EH (cell line): ENCODE measurements at places on chromosomes 13 and 19.
A peak's percentile ranks its signal among the peaks of the same experiment; 100 is the strongest.

DNA sequence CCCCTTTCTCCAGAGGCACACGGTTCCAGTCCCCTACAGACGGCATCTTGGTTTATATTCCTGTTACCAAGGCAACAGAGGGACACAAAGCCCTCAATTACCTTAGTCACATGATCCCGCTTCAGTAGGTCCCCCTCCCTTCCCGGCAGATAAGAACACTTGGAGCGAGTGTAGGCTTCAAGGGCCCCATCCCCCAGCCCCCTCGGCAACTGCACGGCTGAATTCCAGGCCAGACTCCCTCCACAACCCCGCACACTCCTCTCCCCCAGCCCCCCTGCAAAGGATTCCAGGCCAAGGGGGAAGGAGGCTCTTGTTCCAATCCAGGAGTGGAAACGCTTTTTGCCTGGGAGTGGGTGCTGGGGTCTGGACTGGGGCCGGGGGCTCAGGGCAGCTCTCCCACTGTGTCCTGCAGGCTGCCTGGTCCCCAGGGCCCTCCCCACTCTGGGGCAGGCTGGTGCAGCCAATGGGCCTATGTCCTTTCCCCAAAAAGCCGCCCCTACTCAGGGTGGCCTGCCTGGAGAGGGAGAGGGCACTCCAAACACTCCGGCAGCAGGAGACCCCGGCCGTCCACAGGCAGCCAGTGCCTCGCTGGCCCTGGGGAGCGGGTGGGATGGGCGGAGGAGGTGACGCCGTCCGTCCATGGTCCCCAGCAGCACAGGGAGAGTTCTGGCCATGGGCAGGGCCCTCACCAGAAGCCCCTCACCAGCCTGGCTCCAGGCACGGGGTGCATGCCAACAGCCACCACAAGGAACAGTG, 62.6 kb downstream of the MLLT1 start:
- DNase-seq: no peak

DNA sequence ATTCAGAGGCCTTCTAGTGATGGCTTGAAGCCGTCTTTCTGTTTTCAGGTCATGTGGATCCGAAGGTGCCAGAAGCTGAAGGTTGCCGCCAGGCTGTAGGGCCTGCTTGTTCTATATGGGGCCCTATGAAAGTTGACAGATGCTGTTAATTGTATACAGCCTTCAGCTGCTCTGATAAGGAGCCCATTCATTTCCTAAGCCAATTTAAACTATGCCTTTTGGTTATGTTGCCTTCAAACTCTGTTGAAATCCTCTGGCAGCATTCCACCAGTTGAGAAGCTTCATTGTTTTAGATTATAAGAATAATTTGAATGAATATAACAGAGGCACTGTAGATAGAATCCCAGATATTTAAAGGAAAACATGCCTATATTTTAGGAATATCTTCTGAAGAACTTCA, 34.4 kb downstream of the RAP2A start:
- no peak for DNase-seq

DNA sequence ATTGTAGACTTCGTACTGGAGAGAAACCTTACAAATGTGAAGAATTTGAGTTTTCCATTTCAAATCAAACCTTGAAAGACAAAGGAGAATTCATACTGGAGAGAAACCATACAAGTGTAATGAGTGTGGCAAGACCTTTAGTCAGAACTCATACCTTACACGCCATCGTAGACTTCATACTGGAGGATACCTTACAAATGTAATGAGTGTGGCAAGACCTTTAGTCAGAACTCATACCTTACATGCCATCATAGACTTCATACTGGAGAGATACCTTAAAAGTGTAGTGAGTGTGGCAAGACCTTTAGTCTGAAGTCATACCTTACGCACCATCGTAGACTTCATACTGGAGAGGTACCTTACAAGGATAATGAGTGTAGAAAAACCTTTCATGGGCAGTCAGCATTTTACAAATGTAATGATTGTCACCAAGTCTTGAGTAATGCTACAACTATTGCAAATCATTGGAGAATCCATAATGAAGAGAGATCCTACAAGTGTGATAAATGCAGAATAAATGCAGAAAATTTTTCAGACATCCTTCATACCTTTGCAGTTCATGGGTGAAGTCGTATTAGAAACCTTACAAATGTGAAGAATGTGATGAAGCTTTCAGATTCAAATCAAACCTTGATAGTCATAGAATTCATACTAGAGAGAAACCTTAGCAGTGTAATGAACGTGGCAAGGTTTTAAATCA, 14.7 kb downstream of the ZNF765 start:
- DNase-seq: no peak

- no peak for DNase-seq
These were observed 826.7 kb downstream of the DIAPH3 start for GRCh38 chr13:59337070-59337469.

DNA sequence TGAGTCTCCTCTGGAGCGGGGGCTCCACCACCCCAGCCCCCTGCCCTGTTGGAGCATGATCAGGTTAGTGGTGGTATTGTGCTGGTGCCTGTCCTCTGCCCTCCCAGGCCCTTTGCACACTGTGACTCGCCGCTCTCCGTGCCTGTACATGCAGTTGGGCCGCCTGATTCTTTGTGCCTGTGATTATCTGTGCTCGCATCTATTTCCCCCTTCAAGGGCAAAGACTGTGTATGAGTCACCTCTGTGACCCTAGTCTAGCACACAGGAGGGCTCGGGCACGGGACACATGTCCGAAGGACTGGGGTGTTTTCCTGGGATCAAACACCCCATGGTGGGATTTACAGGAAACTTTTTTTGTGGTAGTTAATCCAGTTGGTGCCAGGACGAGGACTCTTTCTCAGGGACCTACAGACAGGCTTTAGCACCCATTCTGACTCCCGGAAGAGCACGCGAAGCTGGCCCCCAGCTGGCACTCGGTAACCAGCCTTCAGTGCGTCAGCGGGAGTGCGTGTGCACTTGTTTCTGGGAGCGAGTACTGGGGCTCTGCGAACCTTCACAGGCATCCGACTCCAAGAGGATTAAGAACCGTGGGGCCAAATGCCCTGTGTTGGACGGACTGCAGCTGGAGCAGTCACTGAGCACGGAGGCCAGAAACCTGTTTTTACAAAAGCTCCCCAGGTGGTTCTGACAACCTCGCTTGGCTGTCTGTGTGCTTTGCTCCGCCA, 6.7 kb downstream of the PPP1R37 start:
- peak; percentile 18 for DNase-seq

- peak; percentile 11 for DNase-seq
These were observed 63.3 kb downstream of the DCLK1 start for GRCh38 chr13:36067746-36068381.

- peak; percentile 70 for DNase-seq
These were observed 92.8 kb upstream of the FARP1 start for GRCh38 chr13:98050041-98050466.

DNA sequence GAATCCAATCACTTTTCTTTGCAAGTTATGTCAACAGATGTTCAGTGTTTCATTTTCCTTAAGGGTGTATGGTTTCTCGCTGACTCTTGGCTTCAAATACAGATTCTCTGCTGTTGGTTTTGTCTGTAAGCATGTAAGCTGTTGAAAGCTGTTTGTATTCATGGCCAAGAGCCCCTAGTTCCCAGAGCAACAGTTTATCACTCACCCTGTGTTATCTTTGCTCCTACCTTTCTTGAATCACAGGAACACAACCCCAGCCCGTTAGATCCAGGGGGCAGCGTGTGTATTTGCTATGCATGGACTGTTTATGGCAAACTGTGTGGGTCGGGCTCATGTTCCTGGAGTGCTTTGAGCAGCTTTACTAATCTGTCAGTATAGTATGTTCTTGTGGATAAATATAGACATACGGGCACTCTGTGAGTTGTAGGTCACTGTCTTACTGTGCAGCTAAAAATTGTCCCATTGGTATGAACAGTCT, 28.9 kb downstream of the FRY start:
- no peak for DNase-seq

GRCh38 chr19:45848922-45849321, 14.0 kb downstream of the SYMPK start:
- no peak for DNase-seq

DNA sequence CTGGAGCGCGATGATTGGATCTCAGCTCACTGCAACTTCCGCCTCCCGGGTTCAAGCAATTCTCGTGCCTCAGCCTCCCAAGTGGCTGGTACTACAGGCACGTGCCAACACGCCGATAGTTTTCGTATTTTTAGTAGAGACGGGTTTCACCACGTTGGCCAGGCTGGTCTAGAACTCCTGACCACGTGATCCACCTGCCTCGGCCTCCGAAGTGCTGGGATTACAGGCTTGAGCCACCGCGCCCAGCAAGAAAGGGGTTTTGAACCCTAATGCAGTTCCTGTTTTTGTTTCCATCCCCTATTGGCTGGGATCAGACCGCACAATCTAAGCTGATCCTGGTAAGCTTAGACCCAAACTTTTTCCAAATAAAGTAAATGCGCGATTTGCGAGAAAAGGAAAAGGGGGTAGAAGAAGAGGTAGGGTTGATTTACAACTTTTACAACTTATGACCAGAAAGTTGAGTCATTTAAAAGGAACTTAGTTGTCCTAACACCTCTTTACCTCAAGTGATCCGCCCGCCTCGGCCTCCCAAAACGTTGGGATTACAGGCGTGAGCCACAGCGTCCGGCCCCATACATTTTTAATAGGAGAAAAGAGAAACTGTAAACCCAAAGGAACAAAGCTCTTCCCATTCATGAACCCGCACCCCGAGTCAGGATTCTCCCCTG, 764 bp downstream of the ZNF626 start:
- DNase-seq: peak; percentile 11

DNA sequence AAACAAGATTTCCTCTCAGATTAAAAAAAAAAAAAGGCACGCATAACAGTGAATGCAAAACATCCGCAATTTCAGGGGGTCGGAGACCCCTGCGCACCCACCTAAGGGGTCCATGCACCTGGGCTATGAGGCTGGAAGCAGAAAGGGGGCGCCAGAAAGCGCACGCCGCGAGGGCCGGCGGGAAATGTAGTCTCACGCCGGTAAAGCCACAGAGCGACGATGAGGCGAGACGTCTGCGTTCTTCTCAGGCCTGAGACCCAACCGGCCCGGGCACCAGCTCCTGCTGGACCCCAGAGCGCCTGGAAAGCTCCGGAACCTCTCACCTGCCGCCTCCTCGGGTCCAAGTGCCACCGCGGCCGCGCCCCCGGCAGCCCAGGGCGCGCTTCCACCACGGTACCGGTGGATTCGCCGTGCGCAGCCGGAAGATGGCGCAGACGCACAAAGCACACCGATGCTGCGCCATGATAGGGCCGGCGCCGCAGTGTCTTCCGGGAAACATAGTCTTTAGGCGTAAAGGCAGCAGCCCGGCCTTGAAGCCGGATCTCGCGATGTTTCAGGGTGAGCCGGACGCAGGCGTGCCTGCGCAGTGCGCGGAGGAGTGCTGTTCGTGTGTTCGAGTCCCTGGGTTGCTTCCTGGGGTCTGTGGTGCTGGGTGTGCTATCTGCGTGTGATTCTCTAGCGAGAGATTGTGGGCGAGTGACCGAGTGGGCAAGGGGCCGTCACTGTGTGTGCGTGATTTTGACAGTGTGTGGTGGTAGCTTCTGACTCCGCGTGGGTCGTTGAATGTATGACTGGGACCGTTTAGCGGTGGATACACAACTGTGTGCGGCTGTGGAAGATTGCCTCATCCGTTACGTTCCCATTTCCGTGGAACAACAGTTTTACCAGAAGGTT, at the start of gene ZNF582:
TSS of gene ZNF582 (minus strand) at position 416 of the 894 bp plus-strand sequence. CDS start 1,782 bp downstream, outside the sequence.
- peak; percentile 91 for DNase-seq

DNA sequence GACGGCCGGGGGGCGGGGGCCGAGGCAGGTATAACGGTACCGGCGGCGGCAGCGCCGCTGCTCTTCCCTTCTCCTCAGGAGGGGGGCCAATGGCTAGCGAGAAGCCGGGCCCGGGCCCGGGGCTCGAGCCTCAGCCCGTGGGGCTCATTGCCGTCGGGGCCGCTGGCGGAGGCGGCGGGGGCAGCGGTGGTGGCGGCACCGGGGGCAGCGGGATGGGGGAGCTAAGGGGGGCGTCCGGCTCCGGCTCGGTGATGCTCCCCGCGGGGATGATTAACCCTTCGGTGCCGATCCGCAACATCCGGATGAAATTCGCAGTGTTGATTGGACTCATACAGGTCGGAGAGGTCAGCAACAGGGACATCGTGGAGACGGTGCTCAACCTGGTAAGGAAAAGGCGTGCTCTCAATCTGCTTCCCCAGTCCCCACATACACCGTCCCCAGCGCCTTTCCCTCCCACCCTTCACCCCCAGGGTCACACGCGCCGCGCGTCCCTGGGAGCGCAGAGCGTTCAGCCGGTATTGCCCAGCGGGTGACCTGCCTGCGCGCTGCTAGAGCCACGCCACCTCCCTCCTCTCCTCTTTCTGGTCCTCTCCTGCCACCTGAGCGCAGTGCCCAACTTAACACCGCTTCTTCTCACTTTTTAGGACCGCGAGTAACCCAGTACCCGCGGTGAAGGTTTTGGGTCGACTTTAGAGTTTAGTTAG, 814 bp downstream of the NBEA start:
- DNase-seq: peak; percentile 3

GRCh38 chr13:108342369-108343289, 73.1 kb downstream of the TNFSF13B start:
- DNase-seq: peak; percentile 24
